Cardiac septum (tissue), 1 donor: ENCODE measurements at places on chromosomes 1 and 21. TPM values are rescaled to one million over a fixed set of nuclear protein-coding genes. Genes with fewer than 3 reads are reported as not detected.

DNA sequence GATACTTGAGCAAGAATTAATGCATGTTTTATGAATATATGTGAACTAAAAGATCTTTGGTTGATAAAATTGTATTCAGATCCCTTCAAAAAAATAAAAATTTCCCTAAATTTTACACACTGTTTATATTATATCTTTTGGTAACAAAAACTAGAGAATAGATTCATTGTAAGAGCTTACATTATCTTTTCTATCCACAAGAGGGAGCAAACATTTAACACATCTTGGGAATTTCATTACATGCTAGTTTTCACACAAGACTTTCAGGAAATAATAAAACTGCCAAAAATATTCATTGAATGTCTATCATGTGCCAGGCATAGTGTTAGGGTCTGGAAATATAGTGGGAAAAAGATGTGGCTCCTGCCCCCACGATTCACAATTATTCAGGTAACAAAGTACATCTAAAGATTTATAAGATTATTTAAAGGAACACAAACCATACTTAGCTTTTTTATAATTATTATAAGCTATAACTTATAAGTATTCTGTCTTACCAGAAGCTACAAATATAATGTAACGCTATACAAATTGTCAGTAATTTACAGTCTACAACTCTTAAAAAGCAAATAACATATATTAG lies 30.6 kb downstream of the FAF1 start:
- DNase-seq: no peak

RYR2 gene
- total RNA-seq: 572 TPM

TENT5C gene
- total RNA-seq: 7.4 TPM

DNA sequence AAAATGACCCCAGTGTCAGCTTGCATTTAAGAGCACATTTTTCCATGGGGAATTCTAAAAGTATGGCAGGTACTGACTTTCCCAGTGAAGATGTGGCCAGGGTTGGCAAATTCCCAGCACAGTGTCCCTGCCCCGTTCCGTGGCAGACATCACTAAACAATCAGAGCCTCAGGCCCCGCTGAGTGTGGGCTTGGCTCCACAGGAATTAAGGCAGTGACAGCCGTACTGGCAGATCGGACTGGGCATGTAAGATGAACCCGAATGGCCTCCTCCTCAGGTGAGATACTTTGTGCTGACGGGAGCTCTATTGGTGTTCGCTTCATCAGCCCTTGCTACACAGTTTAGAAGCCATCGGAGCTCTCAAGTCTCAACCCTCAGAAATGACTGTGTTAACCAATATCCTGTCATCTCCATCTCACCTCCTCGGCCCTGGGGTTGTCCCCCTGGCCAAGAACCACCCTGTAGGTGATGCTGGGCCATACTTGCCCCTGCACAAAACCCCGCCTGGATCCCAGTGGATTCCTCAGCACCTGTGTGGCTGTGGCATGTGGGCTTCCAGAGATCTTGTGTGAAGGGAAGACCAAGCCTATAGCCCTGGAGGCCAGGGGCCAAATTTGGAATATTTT lies 29.0 kb upstream of the ABCG1 start:
- no peak for DNase-seq

OR2T5 gene
- not detected for total RNA-seq
